ENCODE measurements at places on chromosomes 12 and 14.

DNA sequence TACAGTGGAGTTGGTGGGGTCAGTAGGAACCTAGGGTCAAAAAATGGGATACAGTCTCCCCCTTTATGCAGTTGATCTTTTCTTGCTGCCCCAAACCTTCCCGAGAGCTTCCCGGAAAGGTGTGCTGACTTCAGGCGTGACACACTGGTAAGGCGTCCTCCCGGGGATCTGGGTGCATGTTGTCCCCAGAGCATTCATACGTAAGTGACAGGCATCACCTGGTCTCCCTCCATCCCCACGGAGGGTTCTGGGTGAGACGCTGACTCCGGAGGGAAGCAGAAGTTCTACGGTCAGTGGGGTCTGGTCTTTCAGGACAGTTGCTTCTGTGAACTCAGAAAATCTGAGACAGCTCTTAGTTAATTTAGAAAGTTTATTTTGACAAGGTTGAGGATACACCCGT lies 159.6 kb upstream of the RTL1 start:
- DNase-seq = no peak

GRCh38 chr12:3681595-3682061 lies 71.3 kb downstream of the CRACR2A start:
- DNase-seq = no peak

- no peak for DNase-seq
Measured at GRCh38 chr14:64877846-64878245, 1.9 kb downstream of the SPTB start.

DNA sequence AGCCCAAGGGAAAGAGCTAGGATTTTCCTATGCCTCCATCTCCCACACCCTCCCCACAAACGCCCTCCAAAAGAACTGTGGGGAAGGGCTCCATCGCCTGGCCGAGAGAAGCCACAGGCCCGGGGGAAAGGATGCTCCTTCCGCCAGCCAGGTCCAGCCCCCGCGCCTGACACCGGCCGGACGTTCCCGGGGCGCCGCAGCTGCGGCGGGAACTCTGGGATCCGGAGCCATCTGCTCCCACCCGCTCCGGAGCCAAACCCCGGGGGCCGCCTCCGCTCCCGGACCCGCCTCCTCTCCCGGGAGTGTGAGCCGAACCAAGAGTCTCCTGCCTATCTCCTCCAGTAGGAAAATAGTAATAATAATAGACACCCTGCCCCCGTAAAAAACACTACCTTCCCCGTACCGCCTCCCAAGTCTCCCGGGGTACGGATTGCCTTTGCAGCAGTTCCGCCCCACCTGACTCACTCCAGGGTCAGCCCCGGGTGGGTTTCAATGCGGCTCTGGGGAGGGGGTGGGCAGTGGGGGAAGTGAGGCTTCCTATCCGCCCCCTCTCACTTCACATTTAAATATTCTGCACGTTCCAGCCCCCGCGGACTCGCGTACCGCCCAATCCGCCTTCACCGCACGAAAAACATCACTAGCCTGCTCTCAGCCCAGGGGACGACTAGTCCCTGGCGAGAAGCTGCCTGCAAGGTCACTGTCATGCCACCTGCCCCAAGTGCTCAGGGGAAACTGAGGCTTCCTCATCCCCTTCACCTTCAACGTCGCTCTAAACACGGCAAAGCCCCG lies 2.4 kb downstream of the AGAP2 start:
- DNase-seq = no peak

DNA sequence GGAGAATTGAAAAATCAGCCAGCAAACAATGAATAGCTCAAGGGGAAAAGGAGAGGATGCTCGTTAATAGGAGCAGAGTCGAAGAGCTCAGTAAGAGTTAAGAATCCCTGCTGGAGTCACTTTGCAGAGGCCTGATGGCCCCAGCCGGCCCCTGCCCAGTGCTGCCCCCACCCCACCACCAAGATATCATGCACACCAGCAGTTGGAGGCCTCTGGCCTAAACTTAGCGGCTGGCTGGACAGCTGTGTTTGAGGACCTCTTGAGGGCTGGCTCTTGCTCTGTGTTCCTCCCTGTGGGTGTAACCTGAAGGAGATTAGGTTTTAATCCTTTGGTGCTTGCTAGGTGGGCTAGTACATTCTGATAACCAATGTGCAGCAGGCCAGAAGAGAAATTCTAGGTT lies 142.0 kb downstream of the PLXNC1 start:
- DNase-seq = no peak
